ENCODE measurements at places on chromosomes 4 and X. TPM values are rescaled to one million over a fixed set of nuclear protein-coding genes. Genes with fewer than 3 reads are reported as not detected.
A peak's percentile ranks its signal among the peaks of the same experiment; 100 is the strongest.

DNA sequence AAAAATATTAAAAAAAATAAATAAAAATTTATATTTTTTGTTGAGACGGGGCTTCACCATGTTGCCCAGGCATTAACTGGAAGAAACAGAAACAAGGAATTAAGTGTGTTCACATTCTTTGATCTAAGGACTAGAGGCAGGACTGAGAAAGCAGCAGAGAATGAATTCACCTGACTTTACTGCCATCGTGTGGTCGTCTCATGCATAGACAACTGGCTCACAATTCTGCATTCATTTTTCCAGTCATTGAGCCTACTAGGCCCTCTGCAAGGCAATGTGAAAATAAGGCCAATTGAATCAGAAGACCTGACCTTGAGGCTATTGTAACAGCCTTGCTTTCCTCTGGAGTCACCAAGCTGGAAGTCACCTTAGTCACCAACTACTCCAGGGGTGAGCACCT is 37.4 kb downstream of the LHFPL1 start:
- H3K4me3 ChIP-seq: no peak overlapping the region
- peaks cover 24% of the 10 kb centered on the region for H3K4me1 ChIP-seq
- H3K27me3 ChIP-seq: no peaks in the 10 kb centered on the region
- no peaks in the 10 kb centered on the region for H3K36me3 ChIP-seq
- DNase-seq: peak; percentile 36

- H3K27me3 ChIP-seq: no peaks in the 10 kb centered on the region
- no peak overlapping the region for H3K27ac ChIP-seq
- H3K36me3 ChIP-seq: peaks cover 72% of the 10 kb centered on the region
- no peak for DNase-seq
- H3K4me3 ChIP-seq: no peak overlapping the region
Observed at GRCh38 chr4:39452153-39452859, 6.4 kb downstream of the RPL9 start.

Gene TTC29
- total RNA-seq: not detected

GRCh38 chr4:84379917-84380641 is 119.0 kb downstream of the NKX6-1 start:
- peaks cover 7% of the 10 kb centered on the region for H3K27me3 ChIP-seq
- no peaks in the 10 kb centered on the region for H3K36me3 ChIP-seq
- H3K4me3 ChIP-seq: no peak overlapping the region
- no peak overlapping the region for H3K27ac ChIP-seq
- H3K4me1 ChIP-seq: no peaks in the 10 kb centered on the region

GRCh38 chr4:8471211-8471875 is 30.8 kb downstream of the TRMT44 start:
- no peak for DNase-seq
- H3K4me1 ChIP-seq: no peaks in the 10 kb centered on the region

GRCh38 chr4:74370912-74371311 is 6.0 kb downstream of the EREG start:
- peak; percentile 36 for DNase-seq
- H3K4me1 ChIP-seq: peaks cover 3% of the 10 kb centered on the region
- H3K36me3 ChIP-seq: no peaks in the 10 kb centered on the region
- no peak overlapping the region for H3K4me3 ChIP-seq
- no peak overlapping the region for H3K27ac ChIP-seq

Data from activated CD4-positive, alpha-beta memory T cell treated with anti-CD3 and anti-CD28 coated beads for 36 hours (primary cell).